ENCODE measurements at places on chromosomes 2 and 18.

DNA sequence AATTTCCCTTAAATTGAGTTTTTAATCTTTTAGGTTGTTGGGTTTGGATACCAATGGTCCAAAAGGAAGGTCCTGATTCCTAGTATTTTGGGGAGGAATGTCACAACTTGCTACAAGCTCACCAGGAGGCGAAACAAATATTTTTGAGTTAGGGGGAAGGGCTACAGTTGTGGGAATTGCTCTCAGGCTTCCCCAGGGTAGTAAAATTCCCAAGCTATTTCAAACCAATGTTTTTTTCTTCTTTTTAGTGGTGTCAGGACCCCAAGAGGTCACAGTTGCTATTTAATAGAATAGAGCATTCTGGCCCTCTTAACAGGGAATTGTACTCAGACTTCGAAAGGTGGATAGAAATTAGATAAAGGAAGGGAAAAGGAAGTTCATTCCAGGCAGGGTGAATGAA, 68.5 kb upstream of the ST3GAL5 start:
- no peak for DNase-seq

- no peak for DNase-seq
These were observed at the start of gene NMUR1 for GRCh38 chr2:231530099-231531011. NMUR1 (minus strand) TSS chr2:231530445; CDS start chr2:231530361, 84 bp downstream.

- no peak for DNase-seq
These were observed 26.5 kb upstream of the CREB1 start for GRCh38 chr2:207503234-207503633.

GRCh38 chr2:221747289-221747972, 175.3 kb upstream of the EPHA4 start:
- DNase-seq: no peak

GRCh38 chr2:135853401-135853800, 16.4 kb upstream of the LCT start:
- DNase-seq: no peak

DNA sequence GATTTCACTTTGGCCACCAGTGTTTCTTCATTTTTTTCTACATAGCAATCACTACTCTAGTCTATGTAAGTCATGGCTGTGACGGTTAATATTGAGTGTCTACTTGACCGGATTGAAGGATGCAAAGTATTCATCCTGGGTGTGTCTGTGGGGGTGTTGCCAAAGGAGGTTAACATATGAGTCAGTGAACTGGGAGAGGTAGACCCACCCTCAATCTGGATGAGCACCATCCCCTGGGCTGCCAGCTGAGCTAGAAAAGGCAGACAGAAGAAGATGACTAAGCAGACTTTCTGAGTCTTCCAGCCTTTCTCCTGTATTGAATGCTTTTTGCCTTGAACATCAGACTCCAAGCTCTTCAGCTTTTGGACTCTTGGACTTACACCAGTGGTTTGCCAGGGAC, 265.0 kb upstream of the SLC8A1 start:
- DNase-seq: no peak

GRCh38 chr2:103138123-103138901, 376.5 kb downstream of the TMEM182 start:
- DNase-seq: no peak

DNA sequence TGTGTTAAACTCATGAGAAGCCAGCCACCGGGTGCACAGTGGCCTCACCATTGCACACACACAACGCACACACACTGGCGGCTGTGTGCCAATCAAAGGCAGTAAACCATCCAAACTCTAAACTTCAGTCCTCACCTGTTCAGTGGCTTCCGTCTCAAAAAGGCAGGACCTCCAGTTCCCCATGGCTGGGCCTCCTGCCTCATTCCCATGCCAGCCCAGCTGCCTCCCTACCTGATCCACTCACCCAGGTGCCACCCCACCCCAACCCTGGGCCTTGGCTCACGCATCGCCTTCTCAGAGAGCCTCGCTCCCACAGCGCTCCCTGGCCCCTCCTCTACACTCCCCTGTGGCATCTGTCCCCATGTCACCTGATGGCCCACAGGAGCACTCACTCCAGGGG, 190.9 kb downstream of the EIPR1 start:
- DNase-seq: no peak

DNA sequence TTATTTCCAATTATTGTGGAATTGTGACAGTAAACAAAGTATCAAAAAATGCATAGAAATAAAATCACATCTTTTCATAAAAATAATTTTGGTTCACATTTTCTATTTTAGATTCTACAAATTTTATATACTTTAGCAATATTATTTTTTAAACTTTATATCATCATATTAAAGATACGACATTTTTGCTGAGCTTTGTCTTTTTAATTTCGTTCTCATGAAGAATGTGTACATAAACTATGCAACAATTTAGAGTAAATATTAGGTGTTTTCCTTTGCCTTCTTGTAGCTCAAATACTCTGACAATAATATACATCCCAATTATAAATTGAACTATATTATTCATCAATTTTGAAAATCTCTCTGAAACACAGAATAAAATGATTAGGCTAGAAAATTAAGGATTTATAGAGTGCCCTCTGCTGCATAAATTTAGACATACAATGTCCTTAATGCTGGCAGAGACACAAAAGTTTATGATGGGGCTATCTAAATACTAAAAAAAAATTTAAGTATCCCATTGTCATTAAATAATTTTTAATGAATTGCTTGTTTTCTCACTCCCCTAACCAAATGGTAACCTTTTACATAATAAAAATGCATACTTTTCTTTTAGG, 45.7 kb downstream of the CCDC102B start:
- DNase-seq: no peak

DNA sequence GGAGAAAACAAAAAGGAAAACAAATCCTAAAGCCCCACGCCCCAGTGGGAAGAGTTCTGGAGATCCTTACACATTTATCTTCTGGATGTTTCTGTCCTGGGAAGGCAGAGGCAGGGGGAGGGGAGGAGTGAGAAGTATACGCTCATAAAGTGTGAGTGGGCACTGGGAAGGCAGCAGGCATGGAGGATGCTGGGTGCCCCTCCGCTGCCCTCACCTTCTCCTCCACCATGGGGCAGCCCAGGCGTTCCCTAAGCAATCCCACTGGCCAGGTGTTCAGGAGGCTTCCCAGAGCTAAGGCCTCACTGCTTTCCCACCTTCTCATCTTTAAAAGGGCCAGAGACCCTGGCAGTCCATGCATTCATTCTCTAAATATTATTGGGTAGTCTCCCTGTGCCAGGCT, 112.0 kb upstream of the SMAD2 start:
- DNase-seq: no peak

DNA sequence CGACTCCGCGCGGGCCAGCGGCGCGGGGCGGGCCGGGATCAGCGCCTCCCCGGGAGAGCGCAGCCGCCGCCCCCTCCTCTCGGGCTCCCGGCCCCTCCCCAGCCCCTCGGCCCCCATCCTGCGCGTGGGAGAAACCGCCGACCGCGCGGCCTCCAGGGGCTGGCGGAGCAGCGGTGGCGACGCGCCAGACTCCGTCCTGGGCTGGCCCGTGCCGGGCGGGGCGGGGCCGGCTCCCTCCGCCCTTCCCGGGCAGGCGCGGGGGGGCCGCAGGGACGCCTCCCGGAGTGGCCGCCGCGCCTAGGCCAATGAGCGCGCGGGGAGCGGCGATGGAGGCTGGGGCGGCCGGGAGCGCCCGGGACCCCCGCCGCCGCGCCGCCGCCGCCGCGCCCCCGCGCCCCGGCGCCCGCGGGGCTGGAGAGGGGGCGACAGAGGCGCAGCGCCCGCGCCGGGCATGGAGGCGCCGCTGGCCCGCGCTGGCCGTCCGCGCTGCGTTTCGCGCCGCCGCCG, 49.1 kb downstream of the KCNIP3 start:
- DNase-seq: no peak

GRCh38 chr2:55111230-55111569, 60.9 kb upstream of the RTN4 start:
- DNase-seq: no peak

GRCh38 chr18:10377956-10378355, 76.5 kb upstream of the APCDD1 start:
- DNase-seq: no peak

GRCh38 chr2:38108907-38109731, 33.2 kb upstream of the CYP1B1 start:
- no peak for DNase-seq

Measured in Jurkat, Clone E6-1 (cell line).